ENCODE measurements at places on chromosomes 7 and 10.

GRCh38 chr7:2608921-2609411 is 22.8 kb upstream of the TTYH3 start:
- no peak for DNase-seq

DNA sequence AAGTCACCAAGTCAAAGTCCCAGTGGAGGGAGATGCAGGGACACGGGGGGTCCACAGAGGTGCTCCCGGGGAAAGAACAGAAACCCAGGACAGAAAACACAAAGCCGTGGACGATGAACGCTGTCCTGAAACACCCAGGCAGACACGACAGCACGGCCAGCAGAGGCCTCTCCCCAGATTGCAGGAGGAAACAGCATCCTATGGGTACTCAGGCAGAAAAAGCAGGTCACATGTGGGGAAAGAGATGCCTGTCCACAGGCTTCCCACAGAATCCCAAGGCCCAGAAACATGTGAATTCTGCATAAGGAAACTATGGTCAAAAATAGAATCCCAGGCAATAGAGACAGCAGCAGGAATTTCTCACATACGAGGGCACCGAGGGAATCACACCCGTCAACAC is 53.6 kb upstream of the ADGRA1 start:
- no peak for DNase-seq

GRCh38 chr7:34759477-34760125 is 101.6 kb downstream of the NPSR1 start:
- DNase-seq = no peak

- DNase-seq = no peak
These were observed 117.6 kb downstream of the SNX13 start for GRCh38 chr7:17822547-17823173.

- DNase-seq = no peak
These were observed 186.2 kb downstream of the ELFN1 start for GRCh38 chr7:1856161-1856887.

DNA sequence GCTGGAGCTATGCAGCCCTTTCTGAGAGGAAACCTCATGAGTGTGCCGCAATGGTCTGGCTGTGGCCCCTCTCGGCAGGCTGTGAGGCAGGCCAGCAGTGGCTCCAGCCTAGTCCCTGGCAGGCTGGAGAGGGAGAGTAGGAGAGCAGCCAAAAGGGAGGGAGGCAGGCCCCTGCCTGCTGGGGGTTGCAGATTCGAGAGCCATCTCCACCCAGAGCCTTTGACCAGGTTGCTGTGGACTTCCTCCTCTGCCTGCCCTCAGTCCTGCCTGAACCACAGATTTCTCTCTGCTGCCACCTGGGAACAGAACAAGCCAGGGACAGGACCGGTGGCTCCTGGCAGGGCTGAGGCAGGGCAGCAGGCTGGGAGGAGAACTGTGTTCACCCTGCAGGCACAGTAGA is 13.9 kb downstream of the PAX2 start:
- DNase-seq = no peak

GRCh38 chr7:107742678-107743566 is 1.0 kb upstream of the CBLL1 start:
- no peak for DNase-seq

DNA sequence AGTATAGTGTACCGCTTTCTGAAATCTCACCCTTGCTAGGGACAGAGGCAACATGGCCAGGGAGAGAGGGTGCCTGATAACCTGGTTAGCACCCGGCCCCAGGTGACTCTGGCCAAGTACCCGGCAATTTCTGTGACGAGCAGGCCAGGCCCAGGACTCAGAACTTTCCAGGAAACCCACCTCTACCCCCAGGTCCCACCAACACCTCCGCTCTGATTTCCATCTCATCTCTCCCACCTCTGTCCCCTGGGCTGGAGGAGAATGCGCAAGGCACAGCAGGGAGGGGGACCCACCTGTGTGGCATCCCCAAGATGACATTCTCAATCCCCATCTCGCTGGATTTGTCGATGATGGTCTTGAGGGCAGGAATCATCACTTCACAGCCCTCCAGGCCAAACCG is 11.6 kb downstream of the OGDHL start:
- no peak for DNase-seq

GRCh38 chr7:11473807-11474424 is 358.1 kb downstream of the THSD7A start:
- DNase-seq = no peak

- no peak for DNase-seq
These were observed 15.0 kb downstream of the RET start for GRCh38 chr10:43091846-43092245.

DNA sequence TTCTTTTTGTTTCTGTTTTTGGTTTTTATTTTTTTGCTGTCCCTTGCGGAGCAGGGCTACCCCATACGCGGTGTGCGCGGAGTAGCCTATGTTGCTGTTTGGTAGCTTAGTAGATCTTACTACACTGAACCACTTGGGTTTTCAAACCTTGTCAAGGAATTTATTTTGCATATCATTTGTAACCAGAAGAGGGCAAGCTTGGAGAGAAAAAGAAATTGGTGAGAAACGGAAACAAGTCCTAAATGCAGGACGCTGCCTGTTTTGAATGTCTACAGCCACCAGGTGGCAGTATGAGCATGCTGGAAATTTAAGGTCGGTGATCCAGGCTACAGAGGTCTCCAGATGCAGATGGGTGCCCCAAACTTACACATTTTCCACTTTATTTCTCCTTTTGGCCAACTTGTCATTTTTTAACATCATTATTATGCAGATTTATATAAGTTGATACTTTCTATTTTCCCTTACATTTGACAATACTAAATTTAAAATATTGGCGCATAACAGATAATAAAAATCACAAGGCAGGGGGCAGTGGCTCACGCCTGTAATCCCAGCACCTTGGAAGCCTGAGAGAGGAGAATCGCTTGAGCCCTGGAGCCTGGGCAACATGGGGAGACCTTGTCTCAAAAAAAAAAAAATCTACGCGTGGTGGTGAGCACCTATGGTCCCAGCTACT is 15.3 kb upstream of the TRA2A start:
- peak; percentile 49 for DNase-seq

- DNase-seq = no peak
These were observed 351.8 kb upstream of the SEMA3A start for GRCh38 chr7:84546403-84546802.

- DNase-seq = no peak
These were observed 305.8 kb upstream of the IGFBP3 start for GRCh38 chr7:46226860-46227259.

DNA sequence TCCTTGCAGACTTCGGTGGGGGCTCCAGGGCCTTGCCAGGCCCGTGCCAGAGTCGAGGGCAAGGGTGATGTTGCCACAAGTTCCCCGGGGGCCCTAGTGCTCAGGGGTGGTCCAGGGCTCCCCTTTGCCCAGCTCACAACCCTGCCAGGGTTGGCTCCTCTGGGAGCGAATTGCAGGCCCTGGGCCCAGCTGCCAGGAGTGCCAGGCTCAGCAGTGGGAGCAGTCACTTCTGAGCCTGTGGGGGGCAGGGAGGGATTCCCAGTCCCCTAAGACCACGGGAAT is 43.8 kb downstream of the TCERG1L start:
- DNase-seq = no peak

DNA sequence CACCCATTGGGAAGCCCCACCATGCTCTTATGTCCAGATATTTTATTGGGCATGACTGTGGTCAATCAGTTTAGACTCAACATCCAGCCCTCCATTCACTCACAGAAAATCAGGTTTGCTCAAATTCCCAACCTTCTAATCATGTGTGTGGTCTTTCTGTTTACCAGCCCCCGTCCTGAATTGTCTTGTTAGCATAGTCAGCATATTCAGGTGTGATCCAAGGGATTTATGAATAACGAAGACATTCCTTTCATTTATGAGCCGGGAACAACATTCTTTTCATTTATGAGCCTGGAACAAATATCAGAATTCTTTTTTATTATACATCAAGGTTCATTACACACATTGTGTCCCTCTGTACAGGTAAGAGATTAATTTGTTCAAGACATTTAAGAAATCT is 376.3 kb upstream of the POM121L12 start:
- no peak for DNase-seq

- DNase-seq = no peak
These were observed 221.1 kb upstream of the TCF7L2 start for GRCh38 chr10:112728997-112729396.

GRCh38 chr7:1127001-1127400 is 33.0 kb downstream of the ZFAND2A start:
- no peak for DNase-seq

DNA sequence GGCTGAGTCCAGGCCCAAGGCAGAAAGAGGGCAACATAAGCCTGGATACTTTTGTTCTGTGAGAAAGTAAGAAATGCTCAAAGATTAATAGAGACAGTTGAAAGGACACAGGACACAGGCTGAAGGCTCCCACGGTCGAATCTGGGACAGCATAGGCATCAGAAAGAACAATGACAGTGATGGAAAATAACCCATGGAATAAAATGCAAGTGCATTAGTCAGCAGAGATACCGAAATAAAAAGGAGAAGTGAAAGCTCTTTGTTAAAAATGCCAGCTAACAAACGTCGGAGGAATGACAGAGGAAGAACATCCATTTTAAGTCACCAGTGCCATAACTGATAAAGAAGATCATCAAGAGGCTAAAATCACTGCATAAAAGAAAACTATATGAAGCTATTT is 19.6 kb upstream of the AGAP5 start:
- DNase-seq = no peak

DNA sequence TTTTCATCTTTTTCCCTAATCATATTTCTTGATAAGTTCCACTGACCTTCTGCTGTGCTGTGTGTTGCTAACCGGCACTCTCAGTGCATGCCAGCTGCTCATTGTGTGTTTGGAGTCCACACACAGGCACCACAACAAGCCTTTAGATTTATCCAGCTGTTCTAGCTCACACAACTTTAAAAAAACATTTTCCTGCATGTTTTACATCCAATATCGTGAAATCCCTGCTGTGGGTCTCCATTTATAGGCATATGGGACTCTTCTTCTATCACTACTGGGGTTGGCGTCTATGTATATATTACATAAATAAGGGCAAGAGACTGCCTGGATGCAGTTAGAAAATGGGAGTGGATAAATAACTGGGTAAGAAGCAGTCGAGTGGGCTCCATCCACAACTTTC is 183.6 kb upstream of the ADARB2 start:
- no peak for DNase-seq

DNA sequence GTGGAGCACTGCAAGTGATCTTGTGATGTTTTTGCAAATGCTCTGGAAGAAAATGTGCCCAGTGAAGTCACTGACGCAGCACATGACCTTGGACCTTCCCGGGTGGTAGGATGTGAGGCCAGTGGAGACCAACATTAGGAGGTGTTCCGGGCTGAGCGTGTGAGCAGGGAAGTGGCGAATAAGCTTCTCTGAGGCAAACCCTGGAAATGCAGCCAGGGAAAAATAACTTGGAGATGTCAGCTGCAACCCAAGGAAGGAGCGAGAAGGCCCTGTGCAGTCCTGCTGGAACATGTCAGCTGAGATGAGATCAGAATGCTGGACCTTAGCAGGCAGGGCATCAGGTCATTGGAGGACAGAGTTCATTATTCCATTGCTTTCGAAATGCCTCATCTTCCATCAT is 18.6 kb upstream of the SDK1 start:
- DNase-seq = no peak

DNA sequence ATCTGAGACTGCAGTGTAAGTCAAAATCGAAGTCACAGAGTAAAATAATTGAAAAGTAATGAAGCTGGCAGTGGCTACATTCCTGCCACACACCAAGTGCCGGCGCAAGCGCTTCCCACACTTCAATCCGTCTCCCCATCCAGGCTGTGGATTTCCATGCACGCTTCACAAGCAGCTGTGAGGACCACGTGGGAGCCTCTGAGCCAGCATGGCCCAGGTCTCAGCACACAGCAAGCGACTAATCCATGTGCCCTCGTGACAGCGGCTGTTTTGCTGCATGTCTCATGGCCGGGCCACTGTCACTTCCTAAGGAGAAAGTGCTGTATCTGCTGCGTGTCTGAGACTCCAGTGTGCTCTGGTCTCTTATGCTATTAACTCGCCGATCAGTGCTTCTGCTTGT is 566.9 kb downstream of the DNAJB6 start:
- DNase-seq = no peak

- no peak for DNase-seq
These were observed at the start of gene CDK5 for GRCh38 chr7:151057506-151057988. Gene CDK5, minus strand, starts transcription at chr7:151057897. Its CDS starts 49 bp downstream, at chr7:151057848.

- DNase-seq = no peak
These were observed 209.3 kb downstream of the SDK1 start for GRCh38 chr7:3510101-3511020.

DNA sequence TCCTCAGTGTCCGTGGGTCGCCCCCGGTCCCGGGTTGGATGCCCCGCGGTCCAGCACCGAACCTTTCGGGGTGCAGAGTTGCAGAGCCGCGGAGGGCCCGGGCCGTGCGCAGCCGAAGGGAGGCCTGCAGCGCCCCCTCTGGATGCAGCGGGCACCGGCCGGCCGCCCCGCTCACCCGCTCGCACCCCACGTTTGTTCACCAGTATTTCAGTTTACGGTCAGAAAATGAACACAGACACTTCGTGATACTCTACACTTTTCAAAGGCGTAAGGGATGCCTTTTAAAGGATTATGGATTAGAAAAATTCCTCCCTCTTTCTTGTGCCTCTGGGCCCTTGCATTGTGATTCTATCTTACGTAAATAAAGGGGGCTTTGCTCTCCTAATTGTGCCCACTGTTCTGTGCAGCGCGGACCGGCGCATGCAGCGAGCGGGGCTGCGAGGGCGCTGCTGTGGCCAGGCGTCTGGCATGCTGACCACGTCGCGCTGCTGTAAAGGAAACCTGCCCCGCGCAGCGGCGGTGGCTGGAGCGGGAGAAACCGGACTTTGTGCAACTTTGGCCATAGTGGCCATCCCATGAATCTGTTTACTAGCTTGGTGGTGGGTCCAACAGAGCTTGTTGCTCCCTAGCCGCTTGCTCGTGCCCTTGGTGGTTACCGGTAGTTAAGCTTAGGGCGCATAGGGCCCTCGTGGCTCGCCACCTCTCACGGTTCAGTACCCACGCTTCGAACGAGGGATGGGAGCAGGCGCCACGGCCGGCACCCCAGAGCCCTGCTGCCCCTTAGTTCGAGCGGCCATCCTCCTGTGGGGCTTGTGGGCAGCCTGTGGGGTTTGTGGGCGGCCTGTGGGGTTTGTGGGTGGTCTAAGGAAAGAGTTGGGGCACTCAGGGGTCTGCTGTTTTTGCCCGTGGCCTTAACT is 739 bp upstream of the MEST start:
- no peak for DNase-seq

DNA sequence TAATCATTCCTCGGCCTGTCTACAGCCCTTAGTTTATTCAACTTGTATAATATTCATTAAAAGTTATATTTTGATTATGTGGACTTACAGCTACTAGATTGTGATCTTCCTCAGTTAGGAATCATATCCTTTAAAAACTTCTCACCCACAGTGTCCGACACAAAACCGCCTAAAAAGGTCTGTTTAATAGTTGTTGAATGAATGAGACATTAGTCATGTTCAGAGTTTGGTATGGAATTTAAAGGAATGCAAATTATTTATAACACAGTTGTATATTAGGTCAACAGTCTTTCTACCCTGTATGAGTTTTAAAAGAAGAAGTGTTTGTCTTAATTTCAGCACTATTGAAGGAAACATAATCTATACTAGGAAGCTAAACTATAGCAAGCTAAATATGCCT is 390.0 kb downstream of the ARL4A start:
- no peak for DNase-seq

- peak; percentile 53 for DNase-seq
These were observed 4.0 kb upstream of the SH3PXD2A start for GRCh38 chr10:103859161-103860086.

Measured in stimulated activated CD4-positive, alpha-beta T cell treated with anti-CD3 and anti-CD28 coated beads, Interleukin-12 subunit alpha, Interleukin-12 subunit beta, amount 100 ng/mL, for 24 hours (primary cell).